ENCODE measurements at places on chromosomes 7 and 10. TPM values are rescaled to one million over a fixed set of nuclear protein-coding genes. Genes with fewer than 3 reads are reported as not detected.

- no peak overlapping the region for H3K4me3 ChIP-seq
- H3K4me1 ChIP-seq: no peaks in the 10 kb centered on the region
- H3K27me3 ChIP-seq: no peaks in the 10 kb centered on the region
- H3K27ac ChIP-seq: no peak overlapping the region
- DNase-seq: no peak
Measured at GRCh38 chr7:6359021-6359420, 86.6 kb upstream of the CYTH3 start.

DNA sequence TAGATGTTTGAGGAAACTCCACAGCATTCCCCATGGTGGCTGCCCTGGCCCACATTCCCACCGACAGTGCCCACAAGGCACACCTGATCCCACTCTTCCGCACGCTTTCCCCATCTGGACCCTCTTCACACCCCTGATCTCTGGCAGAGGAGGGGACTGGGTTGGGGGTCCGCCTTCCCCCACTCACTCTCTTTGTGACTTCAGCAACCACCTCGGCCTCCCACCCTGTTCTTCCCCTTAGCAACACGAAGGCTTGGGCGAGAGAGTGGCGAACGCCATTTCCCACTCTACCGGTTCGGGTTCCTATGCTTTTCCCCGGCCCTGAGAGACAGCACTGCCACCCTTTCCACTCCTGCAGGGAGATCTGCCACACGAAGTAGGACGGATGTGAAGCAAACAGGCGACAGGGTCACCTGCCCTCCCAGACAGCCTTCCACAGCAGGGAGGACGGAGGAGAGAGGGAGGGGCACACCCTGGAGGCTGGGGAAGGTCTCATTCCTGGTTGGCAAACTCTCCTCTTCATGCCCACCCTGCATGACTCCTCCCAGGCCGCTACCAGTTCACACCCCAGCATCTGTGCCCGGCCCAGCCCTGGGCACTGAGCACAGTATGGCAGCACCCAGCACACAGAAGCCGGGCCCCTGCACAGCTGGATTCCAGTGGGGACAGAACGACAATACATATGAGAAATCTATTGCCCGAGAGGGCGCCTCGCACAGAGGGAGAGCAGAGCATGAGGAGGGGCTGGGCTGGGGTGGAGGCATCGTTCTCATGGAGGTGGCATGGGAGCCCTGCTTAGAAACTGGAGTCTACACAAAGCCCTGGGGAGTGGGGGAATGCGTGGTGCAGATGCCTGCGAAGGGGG is 93.5 kb downstream of the PAXIP1 start:
- no peaks in the 10 kb centered on the region for H3K4me1 ChIP-seq
- DNase-seq: no peak
- H3K4me3 ChIP-seq: no peak overlapping the region
- no peak overlapping the region for H3K27ac ChIP-seq

DNA sequence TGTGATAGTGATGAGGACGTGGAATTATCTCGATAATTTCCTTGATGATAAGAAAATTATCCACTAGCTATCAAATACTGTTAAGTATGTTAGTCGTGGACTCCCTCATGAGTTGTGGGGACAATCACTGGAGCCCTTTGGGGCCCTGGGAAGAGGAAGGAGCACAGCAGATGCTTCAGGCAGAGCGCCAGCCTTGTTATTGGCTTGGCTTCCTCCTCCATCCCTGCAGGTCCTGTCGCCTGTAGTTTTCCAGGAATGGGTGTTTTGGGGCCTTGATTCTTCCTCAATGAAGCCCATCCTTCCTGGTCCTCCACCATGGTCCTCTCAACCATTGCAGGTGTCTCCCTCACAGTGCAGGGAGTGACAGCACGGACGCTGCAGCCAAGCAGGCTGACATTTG is 32.5 kb upstream of the ZNF32 start:
- DNase-seq: no peak
- no peaks in the 10 kb centered on the region for H3K4me1 ChIP-seq
- no peak overlapping the region for H3K4me3 ChIP-seq
- H3K27ac ChIP-seq: no peak overlapping the region
- no peaks in the 10 kb centered on the region for H3K27me3 ChIP-seq
- H3K36me3 ChIP-seq: no peaks in the 10 kb centered on the region

DNA sequence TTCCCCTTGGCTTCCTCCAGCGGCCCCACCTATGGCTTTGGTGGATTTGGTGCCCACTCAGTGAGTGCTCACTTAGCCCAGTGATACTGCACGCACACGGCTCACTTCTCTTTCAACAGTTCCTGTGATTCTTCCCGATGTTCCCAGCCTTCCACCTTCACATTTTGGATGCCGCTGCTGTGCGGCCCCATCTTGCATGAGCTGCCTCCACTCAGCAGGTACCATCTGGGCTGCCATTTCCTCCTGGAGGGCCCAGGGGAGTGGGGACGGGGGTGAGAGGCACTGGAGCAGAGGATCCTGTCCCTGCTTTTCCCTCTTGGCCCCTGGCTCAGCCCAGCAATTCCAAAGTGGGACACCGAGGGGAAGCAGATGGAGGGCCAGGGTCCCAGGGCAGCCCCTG is 323.3 kb upstream of the ZNF32 start:
- DNase-seq: no peak
- H3K27me3 ChIP-seq: no peaks in the 10 kb centered on the region
- no peak overlapping the region for H3K27ac ChIP-seq
- H3K36me3 ChIP-seq: no peaks in the 10 kb centered on the region
- H3K4me1 ChIP-seq: no peaks in the 10 kb centered on the region

DNA sequence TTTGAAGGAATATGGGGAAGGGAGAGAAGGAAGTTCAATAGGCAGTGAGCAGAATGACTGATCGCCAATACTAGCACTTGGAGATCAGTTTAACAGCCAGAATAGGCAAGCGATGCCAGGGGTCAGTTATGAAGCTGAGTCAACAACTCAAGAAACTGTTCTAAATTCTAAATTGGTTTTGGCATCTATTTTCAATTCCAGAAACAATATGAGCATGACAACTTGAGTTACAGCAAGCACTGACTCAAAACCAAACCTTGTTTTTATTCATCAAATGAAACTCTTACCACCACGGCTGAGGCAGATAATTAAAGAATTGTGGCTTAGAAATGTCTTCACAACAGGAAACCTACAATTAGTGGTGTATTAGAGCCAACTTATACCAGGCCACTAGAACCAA is 180.5 kb upstream of the ASAH2 start:
- H3K36me3 ChIP-seq: peaks cover 3% of the 10 kb centered on the region
- H3K4me3 ChIP-seq: no peak overlapping the region

DNA sequence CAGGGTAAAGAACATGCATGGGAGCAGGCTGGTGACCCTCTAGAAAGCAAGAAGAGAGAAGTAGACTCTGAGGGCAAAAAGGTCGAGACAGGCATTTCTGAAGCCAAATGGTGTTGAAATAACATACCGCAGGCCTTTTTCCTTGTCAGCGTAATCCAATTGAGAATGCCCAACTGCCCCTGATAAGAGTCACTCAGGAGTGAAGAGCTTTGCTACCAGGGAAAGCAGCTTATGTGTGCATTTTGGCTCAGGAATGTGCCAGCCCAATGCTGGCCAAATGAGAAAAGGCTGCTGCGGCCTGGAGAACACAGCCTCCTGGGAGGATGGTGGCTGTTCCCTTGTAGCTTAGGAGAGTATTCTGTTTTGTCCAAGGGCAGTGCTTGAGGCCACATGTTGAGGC is 61.4 kb upstream of the NFKB2 start:
- no peaks in the 10 kb centered on the region for H3K36me3 ChIP-seq
- no peaks in the 10 kb centered on the region for H3K27me3 ChIP-seq
- no peak overlapping the region for H3K27ac ChIP-seq
- no peak overlapping the region for H3K4me3 ChIP-seq
- peak; percentile 16 for DNase-seq

GRCh38 chr10:77074104-77074624 is 563.4 kb downstream of the KCNMA1 start:
- H3K27me3 ChIP-seq: no peaks in the 10 kb centered on the region
- H3K27ac ChIP-seq: peak overlapping the region; percentile 78
- no peak overlapping the region for H3K4me3 ChIP-seq
- no peaks in the 10 kb centered on the region for H3K4me1 ChIP-seq
- DNase-seq: no peak
- H3K36me3 ChIP-seq: no peaks in the 10 kb centered on the region

DNA sequence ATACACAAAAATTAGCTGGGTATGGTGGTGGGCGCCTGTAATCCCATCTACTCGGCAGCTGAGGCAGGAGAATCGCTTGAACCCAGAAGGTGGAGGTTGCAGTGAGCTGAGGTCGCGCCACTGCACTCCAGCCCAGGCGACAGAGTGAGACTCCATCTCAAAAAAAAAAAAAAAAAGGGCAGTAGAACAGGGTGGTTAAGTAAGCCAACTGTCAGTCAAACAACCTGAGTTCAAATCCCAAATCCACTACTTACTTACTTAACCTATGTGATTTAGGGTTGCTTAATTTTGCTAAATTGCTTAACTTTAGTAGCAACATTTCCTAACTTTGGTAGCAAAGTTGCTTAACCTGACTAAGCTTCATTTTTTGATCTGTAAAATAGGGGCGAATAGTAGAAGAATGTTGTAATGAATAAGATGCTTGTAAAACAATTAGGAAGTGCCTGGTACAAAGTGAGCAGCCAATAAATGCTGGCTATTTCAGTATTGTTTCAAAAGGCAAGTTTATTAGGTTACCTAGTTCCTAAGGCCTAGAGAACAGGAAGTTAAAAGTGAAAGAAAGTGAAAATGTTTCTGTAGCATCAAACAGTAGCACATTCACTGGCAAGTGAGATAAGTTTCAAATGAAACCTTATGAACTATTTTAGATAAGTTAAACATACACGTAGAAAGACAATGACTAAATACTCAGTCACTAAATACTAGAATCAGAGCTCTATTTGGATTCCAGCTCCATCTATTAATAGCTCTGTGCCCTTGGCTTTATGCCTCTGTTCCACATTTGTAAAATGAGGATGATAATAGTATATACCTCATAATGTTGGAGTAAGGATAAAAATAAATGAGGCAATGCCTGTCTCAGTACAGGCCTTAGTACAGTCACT is 64.3 kb downstream of the HOXA1 start:
- H3K4me1 ChIP-seq: no peaks in the 10 kb centered on the region
- H3K36me3 ChIP-seq: no peaks in the 10 kb centered on the region
- H3K27ac ChIP-seq: no peak overlapping the region
- no peak overlapping the region for H3K4me3 ChIP-seq

GRCh38 chr10:58818900-58819299 is 306.2 kb downstream of the BICC1 start:
- H3K36me3 ChIP-seq: no peaks in the 10 kb centered on the region
- no peak for DNase-seq
- no peak overlapping the region for H3K27ac ChIP-seq
- no peak overlapping the region for H3K4me3 ChIP-seq
- no peaks in the 10 kb centered on the region for H3K27me3 ChIP-seq

- H3K27me3 ChIP-seq: no peaks in the 10 kb centered on the region
- no peaks in the 10 kb centered on the region for H3K36me3 ChIP-seq
- no peaks in the 10 kb centered on the region for H3K4me1 ChIP-seq
- H3K4me3 ChIP-seq: no peak overlapping the region
Measured at GRCh38 chr7:104252409-104253134, 44.8 kb upstream of the ORC5 start.

- no peak overlapping the region for H3K4me3 ChIP-seq
- no peak for DNase-seq
- peaks cover 66% of the 10 kb centered on the region for H3K4me1 ChIP-seq
Measured at GRCh38 chr7:127885843-127886242, 145.4 kb downstream of the LRRC4 start.

GRCh38 chr10:102426803-102427287 is 5.5 kb downstream of the CUEDC2 start:
- DNase-seq: no peak
- H3K27ac ChIP-seq: no peak overlapping the region
- no peaks in the 10 kb centered on the region for H3K4me1 ChIP-seq

- no peak overlapping the region for H3K4me3 ChIP-seq
- no peak overlapping the region for H3K27ac ChIP-seq
- DNase-seq: no peak
- no peaks in the 10 kb centered on the region for H3K27me3 ChIP-seq
- H3K4me1 ChIP-seq: peaks cover 21% of the 10 kb centered on the region
- H3K36me3 ChIP-seq: peaks cover 15% of the 10 kb centered on the region
Measured at GRCh38 chr7:155305231-155305904, 7.7 kb downstream of the INSIG1 start.

AGBL3 gene
- total RNA-seq: 1.7 TPM

ANKRD16 gene
- total RNA-seq: 20.5 TPM

CACNB2 gene
- 3.3 TPM for total RNA-seq

CPN1 gene
- not detected for total RNA-seq

CTNNA3 gene
- total RNA-seq: 26.4 TPM

KLF14 gene
- total RNA-seq: 0.42 TPM

EPO gene
- 0.59 TPM for total RNA-seq

TAS2R5 gene
- total RNA-seq: 5.7 TPM
